SW480 (cell line): ENCODE measurements at places on chromosomes 12 and 14.
A peak's percentile ranks its signal among the peaks of the same experiment; 100 is the strongest.

- no peak for DNase-seq
These were observed at the start of gene WNT1 for GRCh38 chr12:48978291-48978740. Gene WNT1, plus strand, starts transcription at chr12:48978322. Its CDS starts 329 bp downstream, at chr12:48978651.

GRCh38 chr12:107126796-107127481, 33.6 kb upstream of the CRY1 start:
- DNase-seq, result peak; percentile 11

DNA sequence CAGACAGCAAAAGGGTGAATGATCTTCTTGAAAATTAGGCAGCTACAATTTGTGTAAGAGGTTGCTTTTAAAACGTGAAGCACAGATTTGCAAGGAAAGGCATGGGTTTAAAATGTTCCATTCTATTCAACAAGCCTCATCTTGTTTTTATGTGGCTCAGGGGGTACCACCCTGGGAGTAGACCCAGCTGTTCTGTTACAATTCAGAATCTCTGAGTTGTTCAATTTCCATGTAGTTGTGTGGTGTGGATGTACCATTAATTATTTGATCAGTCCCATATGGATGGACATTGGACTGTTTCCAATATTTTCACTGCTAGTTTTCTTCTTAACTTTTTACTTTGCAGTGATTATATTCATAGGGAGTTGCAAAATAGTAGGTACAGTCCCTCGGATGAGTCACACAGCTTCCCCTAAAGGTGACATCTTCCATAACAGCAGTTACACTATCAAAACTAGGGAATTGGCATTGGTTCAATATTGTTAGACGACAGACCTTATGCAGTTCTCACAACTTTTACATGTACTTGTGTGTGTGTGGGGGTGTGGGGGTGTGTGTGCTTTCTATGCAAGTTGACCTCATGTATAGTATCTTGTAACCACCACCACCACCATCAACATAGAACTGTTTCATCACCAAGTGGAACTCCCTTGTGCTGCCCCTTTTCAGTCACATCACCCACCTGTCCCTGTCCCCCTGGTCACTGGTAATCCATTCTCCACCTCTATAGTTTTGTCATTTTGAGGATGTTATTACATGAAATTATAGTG, 59.0 kb upstream of the CAPRIN2 start:
- no peak for DNase-seq

DNA sequence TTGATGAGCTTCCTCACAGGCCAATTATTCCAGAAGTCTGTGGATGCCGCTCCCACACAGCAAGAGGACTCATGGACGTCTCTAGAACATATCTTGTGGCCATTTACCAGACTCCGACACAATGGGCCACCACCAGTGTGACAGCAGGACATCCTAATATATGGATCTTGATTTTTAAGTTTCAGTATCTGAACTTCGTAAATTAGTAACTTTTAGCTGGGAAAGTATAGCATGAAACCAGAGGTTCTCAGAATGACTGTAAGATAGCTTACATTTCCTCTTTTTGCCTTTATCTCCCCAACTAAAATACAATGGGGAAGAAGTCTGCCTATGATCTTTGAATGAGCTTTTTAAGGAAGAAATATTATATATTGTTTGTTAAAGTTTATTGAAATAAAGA, 87.0 kb downstream of the DNAI7 start:
- no peak for DNase-seq

- DNase-seq, result no peak
These were observed 15.1 kb downstream of the SOCS2 start for GRCh38 chr12:93587611-93588010.

DNA sequence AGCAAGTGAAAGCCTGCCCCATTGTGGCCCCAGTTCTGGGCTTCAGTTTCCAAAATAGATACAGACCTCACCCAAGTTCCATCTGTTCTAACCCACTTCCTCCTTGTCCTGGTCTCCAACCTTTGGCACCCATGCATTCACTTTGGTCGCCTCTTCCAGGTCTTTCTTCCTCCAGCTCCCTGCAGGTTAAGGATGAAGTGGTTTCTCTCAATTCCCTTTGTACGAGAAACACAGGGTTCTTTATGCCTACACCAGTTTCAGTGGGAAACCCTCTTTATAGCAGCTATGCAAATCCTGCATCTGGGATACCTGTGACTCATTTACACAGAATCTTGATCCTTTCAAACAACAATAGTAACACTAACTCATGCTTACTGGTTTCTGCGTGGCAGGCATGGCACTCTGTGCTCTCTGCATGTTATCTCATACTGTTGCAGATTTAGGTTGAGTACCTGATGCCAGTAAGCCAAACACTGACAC, 110.6 kb upstream of the AMIGO2 start:
- DNase-seq, result no peak

- no peak for DNase-seq
These were observed 115.3 kb downstream of the PTGER2 start for GRCh38 chr14:52429451-52429850.

GRCh38 chr14:36009643-36010042, 166.9 kb downstream of the PTCSC3 start:
- DNase-seq, result no peak

GRCh38 chr12:113850309-113851056, 115.6 kb downstream of the RBM19 start:
- DNase-seq, result no peak

GRCh38 chr14:89848165-89848564, 106.4 kb downstream of the EFCAB11 start:
- no peak for DNase-seq

- no peak for DNase-seq
These were observed 31.3 kb downstream of the RILPL1 start for GRCh38 chr12:123502163-123502704.

DNA sequence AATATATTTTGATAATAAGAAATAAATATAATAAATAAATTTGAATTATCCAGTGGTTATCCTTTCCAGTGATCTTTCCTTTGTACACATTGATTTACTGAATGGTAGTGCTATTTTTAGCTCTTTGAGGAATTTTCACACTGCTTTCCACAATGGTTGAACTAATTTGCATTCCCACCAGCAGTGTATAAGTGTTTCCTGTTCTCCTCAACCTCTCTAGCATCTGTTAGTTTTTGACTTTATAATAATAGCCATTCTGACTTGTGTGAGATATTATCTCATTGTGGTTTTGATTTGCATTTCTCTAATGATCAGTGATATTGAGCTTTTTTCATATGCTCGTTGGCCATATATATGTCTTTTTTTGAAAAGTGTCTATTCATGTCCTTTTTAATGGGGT, 333.7 kb downstream of the RAD51B start:
- no peak for DNase-seq

DNA sequence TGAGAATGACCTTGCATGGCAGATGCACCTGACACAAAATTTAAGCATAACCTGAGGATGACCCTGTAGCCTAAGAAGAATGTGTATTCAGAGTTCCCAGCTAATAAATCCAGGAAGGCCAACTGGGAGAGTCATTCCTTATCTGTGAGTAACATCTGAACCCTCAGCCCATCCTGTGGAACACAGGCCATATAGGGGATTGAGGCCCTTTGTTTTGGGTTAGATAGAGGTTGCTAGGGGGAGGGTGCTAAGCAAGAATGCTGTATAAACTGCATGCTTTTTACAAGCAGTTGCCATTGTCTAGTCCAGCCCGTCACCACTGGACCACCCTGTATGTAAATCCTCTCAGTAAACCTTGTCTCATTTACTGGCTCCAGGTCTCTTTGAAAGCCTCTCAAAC, 77.0 kb downstream of the BICD1 start:
- no peak for DNase-seq

DNA sequence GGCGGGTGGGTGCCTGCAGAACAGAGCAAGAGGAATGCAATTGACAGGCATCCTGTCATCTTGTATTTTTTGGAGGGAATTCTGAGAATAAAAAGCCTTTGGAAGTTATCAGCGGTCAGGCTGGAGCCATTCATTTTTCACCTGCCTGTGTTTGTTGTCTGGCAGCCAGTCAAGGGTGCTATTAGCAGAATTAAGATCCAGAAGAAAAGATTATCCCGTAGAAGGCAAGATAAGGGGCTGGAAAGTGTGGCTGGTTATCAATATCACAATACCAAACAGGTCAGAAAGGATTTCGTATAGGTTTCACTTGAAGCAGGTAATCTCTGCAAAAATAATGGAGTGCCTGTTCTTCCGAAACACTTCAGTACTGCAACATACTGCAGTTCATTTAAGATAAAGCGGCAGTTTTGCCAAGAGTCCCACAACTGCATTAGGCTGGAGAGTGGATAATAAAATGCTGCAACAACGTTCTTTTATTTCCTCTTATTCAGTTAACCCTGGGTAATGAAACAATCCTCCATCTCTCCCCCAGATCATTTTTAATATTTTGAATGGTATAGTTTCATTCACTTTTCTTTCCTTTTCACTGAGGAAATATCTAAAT, 171.2 kb upstream of the CDKN3 start:
- DNase-seq, result no peak

- no peak for DNase-seq
These were observed 152.2 kb upstream of the SLC38A2 start for GRCh38 chr12:46524778-46525177.
